ENCODE measurements at places on chromosomes 12 and 14. TPM values are rescaled to one million over a fixed set of nuclear protein-coding genes. Genes with fewer than 3 reads are reported as not detected.

- DNase-seq, result no peak
Observed at GRCh38 chr12:53453953-53454640, 2.2 kb downstream of the PCBP2 start.

DNA sequence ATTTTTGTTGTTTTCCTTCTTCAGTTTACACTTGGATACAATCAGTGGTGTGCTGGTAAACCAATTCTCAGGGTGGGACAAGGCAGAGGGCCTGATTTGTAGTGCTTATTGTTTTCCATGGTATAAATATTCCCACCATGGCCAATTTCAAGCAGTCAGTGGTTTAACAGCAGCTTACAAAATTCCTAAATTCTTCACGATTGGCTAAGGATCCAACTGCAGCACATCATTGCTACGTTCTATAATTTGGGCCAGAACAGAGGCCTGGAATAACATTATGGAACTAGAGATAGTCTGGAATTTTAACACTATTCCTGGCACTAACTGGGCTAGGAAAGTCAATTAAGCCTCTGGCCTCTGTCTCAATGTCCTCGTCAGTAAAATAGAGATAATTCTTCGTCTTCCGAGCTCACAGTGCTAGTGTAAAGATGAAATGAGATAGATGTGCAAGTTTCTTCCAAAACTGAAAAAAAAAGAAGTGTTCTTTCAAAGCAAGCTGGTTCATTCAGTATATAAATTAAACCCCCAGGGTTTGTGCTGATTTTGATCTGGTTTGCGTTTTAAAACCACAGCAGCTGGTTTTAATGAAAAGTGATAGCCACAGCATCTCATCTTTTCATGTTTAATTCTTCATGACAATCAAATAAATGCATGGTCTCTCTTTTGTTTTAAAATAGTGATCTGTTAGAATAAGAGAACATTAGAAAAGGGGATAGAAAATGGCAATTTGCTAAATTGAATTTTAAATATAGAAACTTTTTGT, 104.1 kb downstream of the EPS8 start:
- no peak for DNase-seq

GRCh38 chr12:22172501-22172900, 126.5 kb downstream of the CMAS start:
- DNase-seq, result no peak

GRCh38 chr14:20690848-20691640, 2.5 kb downstream of the ANG start:
- DNase-seq, result peak; percentile 72

The FGD4 gene
- 75.6 TPM for total RNA-seq

The BIN2 gene
- total RNA-seq, result 9.8 TPM

GRCh38 chr12:88113871-88114270, 28.0 kb downstream of the CEP290 start:
- DNase-seq, result no peak

GRCh38 chr14:101225157-101226152, 321.9 kb upstream of the RTL1 start:
- no peak for DNase-seq

The NAA25 gene
- 15.8 TPM for total RNA-seq

DNA sequence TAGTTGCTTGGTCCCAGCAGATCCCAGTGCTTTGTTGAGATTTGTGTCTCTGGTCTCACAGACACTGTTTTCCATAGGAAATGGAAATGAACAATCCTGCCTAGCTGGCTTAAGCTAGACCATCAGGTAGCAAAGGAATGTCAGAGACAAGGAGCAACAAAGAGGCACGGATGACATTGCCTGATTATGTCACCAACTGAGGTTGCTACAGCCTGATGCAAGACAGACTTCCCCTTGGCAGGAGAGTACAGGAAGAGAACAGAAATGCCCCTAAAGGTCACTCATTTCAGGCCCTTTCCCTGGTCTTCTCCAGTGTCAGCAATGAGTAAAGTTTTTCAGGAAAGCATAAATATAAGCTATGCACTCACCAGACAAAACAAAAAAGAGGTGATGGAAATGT, 2.0 kb upstream of the PRB2 start:
- no peak for DNase-seq

The RHOJ gene
- total RNA-seq, result 10.4 TPM

The STYK1 gene
- total RNA-seq, result 12.3 TPM

- no peak for DNase-seq
Observed at GRCh38 chr14:94307410-94307992, 14.4 kb upstream of the SERPINA10 start.

DNA sequence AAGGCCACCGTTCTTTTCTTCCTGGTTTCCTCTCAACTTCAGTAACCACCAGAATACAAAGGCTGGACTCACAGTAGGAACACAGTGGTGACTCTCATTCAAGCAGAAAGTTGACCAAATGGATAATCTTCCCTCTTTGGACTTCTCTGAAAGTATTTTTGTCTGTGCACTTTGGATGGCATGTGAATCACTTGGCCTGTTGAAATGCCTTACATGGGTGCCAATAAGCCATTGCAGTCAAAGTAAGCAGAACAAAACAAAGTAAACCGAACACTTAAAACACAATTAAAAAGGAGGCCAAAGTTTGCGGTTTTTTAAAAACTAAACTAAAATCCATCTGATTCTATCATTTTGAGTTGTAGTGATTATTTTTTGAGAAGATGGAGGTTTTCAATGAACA, 370.1 kb upstream of the DDHD1 start:
- no peak for DNase-seq

DNA sequence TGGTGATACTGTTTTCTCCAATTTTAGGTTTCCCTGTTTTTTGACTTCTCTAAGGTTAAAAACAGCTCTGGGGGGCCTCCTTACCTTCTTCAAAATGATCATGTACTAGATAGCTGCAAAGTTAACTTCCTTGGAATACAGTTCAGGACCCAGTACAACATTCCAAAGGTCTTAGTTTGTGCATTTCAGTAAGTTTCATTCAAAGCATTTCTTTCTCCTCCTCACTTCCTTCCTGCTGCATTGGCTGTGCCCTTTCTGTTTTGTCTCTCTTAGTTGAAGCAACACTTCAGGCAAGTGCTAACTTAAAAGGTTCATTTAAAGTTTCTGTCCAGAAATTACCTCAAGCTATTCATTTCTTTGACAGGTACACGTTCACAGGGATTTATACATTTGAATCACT, 95.7 kb downstream of the SCN8A start:
- no peak for DNase-seq

DNA sequence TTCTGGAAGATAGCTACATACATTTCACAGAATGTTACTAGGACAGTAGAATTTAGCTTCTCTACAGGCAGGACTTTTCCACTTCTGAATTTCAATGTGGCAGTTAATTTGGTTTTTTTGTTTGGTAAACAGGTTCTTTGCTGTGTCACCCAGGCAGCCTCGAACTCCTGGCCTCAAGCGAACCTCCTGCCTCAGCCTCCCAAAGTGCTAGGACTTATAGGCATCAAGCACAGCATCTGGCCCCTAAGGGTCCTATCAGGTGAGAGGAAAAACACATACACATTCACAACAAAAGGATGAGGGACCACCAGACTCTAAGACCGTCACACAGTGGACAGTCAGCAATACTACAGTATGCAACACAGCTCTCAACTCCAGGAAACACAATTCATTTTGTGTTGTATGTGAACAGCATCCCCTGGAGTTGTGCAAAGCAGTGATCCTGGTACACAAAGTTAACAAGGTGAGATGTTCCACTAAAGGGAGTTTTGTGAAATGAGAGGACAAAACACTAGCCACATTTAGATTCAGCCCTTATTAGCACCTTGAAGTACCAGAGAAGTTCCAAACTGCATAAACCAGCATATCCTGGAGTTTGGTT, 6.9 kb downstream of the ATP2B1 start:
- DNase-seq, result no peak

DNA sequence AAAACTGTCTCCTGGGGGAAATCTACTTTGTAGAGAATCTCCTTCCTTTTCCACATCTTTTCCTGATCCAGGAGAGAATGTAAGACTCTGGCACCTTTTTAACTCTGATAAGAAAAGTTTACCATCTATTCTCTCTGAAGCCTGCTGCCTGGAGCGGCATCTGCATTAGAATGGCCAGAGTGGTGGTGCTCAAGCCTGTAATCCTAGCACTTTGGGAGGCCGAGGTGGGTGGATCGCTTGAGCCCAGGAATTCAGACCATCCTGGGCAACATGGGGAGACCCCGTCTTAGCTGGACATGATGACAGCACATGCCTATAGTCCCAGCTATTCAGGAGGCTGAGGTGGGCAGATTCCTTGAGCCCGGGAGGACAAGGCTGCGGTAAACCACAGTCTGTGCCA, 1.4 kb upstream of the CHFR start:
- DNase-seq, result no peak

- no peak for DNase-seq
Observed at GRCh38 chr14:71482671-71483070, 449.6 kb upstream of the RGS6 start.

DNA sequence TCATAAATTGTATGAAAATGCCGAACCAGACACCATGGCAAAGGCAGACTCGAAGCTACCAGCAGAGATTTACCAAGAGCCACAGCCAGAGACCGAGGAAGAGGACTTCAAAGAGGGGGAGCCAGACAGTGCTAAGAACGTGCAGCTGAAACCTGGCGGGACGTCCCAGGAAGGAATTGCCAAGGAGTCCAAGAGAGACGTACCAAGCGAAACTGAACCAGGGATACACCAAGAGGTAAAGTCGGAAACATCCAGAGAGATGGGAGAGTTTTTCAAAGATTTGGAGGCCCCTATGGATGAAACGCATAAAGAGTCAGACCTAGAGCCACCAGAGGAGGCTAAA, 294 bp downstream of the SAMD15 start:
- no peak for DNase-seq

The CYP27B1 gene
- 1.6 TPM for total RNA-seq

DNA sequence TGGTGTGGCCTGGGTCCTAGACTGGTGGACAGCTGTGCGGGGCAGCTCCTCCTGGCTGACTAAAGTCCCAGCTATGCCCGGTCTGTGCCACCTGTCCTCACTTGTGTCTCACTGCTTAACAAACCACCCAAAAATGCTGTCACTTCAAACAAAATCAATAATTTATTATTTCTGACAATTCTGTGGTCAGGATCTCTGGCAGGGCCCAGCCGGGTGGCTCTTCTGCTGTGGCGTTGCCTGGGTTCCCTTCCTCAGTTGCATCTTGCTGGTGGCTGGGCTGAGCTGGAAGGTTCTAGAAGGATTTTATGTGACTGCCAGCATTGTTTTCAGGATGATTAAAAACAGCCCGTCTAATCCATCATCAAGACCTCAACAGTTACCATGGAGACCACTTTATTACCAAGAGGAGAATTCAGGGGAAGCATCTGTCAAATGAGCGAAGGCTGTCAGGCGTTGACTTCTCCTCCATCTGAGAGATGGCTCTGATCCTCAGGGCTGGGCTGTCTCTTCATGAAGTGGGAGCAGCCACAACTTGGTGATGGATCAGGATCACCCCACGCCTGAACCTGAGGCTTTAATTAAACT, 280.6 kb upstream of the SFSWAP start:
- DNase-seq, result no peak

The DNAAF2 gene
- 8.4 TPM for total RNA-seq

- DNase-seq, result no peak
Observed at GRCh38 chr12:29286081-29286790, 94.7 kb downstream of the ERGIC2 start.

Data from mucosa of gallbladder (tissue), 1 donor.